Small intestine (tissue), 16 donors: ENCODE measurements at places on chromosomes 4 and X.

DNA sequence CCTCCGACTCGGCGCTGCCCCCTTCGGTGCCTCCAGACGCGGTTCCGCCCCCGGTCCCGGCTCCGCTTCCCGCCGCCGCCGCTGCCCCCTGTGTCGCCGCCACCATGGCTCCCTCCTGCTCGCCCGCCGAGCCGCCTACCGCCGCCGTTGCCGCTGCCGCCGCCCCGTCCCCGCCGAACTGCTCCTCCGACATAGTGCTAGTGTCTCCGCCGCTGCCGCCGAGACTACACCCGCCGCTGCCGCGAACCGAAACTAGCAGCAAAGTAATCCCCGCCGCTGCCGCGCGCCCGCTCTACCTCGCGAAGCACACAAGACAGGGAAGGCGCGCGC is 340 bp downstream of the HNRNPD start:
- no peak for DNase-seq

- DNase-seq: no peak
Measured at GRCh38 chrX:7133050-7133440, 14.5 kb upstream of the STS start.

DNA sequence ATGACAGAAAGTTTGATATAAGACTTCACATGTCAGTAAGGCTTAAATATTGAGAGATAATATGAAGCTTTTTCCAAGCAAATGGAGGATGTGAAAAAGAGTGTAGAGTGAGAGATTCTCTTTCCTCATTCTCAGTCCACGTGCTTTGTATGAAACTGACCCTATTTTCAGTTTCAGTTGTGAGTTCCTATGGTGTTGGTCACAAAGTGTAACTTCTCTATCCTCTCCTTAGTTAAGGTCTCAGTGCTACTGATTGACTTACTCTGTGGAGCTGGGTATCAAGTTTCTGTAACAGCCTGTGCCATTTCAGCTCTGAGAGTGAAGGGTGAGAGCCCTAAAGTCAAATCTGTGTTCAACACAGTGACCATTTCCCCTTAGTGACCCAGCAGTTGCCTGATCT is 277.2 kb downstream of the EPHA5 start:
- DNase-seq: no peak

DNA sequence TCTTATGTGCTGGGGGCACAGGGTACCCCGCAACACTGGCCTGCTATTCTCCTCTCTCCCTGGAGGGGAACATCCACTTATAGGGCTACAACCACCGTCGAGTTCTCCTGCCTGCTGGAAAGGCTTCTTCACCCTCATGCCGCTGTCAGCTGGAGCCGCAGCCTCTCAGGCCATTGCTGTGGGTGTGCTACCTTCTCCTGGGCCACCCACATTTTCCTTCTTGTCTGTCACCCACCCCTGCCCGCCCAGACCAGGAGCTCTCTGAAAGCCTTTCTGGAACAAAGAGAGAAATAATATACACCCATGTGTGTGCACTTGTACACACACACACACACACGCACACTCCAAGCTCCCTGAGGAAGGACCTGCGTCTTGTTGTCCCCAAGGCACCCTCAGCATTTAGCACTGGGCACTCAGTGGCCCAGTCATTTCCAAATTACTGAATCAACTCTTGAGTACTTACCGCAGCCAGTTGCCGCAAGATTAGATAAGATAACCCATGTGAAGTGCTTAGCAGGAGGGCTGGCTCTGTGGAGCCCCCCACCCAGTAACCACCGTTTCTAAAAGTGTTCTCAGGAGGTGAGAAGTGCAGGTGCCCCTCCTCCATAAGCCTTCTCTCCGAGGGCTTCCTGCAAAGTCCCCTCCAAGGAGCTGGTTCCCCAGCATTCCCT is 50.2 kb downstream of the CPZ start:
- DNase-seq: no peak

DNA sequence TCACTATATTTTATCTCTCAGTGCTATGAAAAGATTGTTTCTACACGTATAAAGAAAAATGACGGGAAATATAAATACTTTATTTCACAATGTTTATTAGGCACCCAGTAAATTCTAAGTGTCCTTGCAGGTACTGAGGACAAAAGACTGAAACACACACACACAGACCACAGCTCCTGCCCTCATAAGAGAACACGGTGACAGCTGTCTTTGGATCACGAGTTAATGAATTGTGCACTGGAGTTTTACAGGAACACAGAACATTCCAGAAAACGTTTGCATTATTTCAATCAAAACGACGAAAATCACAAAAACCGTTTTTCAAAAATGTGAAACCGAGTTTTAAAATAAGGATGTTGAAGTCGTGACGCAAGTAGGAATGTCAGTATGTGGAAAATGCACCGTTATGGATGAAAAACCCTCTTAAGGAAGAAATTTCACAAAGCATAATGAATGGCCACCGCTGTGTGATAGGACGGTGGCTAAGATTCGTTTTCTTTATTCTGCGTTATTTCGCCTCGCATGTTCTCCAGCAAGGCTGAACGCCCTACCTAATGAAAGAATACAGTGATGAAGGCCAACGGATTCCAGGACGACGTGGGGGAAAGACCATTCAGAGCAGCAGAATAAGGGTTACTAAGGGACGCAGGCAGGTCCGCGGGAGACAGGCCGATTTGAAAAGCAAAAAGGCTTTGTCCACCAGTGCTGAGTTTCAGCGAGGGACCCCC is 24.2 kb downstream of the FAM156A start:
- no peak for DNase-seq
